ENCODE measurements at places on chromosomes 12 and 14. TPM values are rescaled to one million over a fixed set of nuclear protein-coding genes. Genes with fewer than 3 reads are reported as not detected.

Gene TDRD9
- polyA plus RNA-seq: 28.6 TPM

Gene SLC10A1
- not detected for polyA plus RNA-seq

Gene MYF5
- not detected for polyA plus RNA-seq

Gene ADAMTS20
- not detected for polyA plus RNA-seq

Gene HCAR2
- 0.05 TPM for polyA plus RNA-seq

DNA sequence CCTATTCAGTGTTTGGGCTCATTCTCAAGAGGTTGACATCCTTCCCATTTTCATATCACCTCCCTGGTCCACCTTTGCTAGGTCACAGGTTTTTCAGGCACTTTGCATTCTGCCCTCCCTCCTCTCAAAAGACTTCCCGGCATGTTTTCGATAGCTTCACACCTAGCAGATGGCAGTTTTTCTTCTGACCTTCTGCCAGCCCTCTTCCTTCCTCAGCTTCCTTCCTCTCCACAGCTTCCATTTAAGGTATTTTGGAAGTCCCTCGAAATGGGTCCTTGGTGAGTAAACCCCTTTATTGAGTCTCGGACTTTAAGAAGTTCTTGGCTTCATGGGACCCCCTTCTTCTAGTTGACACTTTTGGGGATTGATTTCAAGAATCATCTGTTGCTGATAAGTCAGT lies 358.0 kb downstream of the RGS6 start:
- DNase-seq: no peak
- H3K4me1 ChIP-seq: no peaks in the 10 kb centered on the region
- H3K27ac ChIP-seq: no peak overlapping the region
- no peak overlapping the region for H3K4me3 ChIP-seq
- H3K27me3 ChIP-seq: no peaks in the 10 kb centered on the region

DNA sequence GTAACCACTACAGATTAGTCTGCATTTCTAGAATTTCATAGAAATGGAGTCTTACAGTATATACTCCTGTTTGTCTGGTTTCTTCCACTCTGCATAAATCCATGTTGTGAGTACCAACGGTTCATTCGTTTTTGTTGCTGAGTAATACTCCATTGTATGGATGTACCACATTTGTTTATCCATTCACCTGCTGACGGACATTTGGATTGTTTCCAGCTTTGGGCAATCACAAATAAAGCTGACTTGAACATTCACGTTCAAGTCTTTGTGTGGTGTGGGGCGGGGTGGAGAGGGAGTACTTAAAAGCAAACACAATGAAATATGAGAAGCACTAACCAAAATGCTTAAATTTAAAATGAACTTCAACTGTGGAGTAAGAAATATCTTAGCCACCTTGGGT lies 7.1 kb downstream of the HECTD4 start:
- H3K4me3 ChIP-seq: no peak overlapping the region
- H3K4me1 ChIP-seq: no peaks in the 10 kb centered on the region
- no peak overlapping the region for H3K27ac ChIP-seq
- H3K27me3 ChIP-seq: no peaks in the 10 kb centered on the region
- H3K36me3 ChIP-seq: no peaks in the 10 kb centered on the region

- DNase-seq: peak; percentile 3
- H3K27ac ChIP-seq: no peak overlapping the region
- no peaks in the 10 kb centered on the region for H3K27me3 ChIP-seq
These were observed 380.1 kb downstream of the ALG10 start for GRCh38 chr12:34402228-34402898.

DNA sequence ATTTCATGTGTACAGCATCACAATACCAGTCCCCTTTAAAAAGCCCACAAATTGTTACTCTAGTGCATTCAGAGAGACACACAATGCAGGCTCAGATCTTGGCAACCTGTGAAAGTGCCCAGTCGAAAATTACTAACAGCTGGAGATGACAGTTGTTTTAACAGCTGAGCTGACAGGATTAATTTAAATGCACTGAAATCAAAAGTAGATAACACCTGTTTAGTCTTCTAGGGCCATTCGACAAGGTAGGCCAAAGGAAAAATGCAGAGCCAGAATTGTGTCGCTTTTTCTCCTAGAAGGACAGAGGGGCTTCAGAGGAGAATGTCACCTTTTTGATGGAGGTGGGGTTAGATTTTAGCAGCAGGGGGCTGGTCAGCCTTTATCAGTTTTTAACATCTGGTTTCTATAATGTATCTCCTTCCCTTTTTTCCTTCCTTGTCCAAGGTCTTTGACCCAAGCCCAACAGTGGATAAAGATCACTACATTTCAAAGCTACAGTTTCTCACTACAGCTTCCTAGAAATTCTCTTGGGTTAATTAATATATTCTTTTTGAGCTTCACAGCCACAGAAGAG lies 139.1 kb downstream of the SOX5 start:
- DNase-seq: no peak
- no peak overlapping the region for H3K27ac ChIP-seq
- no peaks in the 10 kb centered on the region for H3K27me3 ChIP-seq
- H3K4me3 ChIP-seq: no peak overlapping the region
- no peaks in the 10 kb centered on the region for H3K4me1 ChIP-seq

- H3K27ac ChIP-seq: no peak overlapping the region
- no peak overlapping the region for H3K4me3 ChIP-seq
- H3K36me3 ChIP-seq: no peaks in the 10 kb centered on the region
These were observed 1327.5 kb upstream of the FLRT2 start for GRCh38 chr14:84202486-84202885.

DNA sequence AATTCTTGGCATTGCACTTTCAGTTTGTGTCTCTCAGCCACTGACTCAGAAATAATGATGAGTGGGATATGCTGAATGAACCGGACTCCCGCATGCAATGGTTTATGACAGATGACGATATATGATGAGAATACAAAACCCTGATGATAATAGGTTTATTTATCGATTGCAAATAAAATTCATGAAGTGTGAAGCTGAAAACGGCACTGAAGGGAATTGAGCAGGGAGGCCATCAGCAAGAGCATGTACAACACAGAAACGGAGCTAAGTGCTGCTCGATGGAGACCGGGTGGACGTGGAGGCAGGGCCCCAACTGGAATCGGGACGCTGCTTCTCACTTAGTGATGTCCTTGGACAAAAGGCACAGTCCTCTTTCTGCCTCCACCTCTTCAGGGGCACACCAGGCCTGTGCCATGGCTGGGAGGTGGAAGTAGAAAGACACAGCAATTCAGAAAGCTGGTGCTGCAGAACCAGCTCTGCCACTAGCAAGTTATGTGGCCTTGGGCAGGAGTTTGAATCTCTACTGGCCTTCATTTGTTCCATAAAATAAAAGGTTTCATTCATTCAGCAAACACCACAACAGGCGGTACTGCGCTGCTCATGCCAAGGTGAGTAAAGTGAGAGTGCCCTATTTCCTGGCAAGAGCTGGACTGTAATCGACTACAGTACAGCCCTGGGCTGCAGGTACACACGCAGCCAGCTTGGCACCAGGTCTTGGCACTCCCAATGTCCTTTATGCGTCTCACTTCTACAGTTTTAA lies 117.0 kb downstream of the EGLN3 start:
- no peak overlapping the region for H3K4me3 ChIP-seq
- no peaks in the 10 kb centered on the region for H3K4me1 ChIP-seq
- no peak for DNase-seq
- H3K36me3 ChIP-seq: no peaks in the 10 kb centered on the region
- H3K27me3 ChIP-seq: no peaks in the 10 kb centered on the region

DNA sequence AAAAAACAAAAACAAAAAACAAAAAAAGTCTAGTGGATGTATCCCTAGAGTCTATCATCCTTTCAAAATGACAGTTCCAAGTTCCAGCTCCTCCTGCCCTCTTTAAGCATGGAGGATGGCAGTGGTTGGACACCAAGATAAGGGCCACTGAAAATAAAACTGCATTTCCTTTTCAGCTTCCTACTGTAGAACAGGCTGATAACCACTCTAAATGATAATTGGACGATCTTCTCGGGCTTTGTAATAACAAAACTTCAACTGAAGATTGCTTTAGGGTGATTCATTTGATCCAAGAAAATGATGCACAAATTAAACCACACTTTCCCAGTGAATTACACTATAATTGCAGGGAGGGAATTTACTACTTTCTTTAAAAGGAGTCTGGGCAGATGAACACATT lies 42.2 kb upstream of the CRACR2A start:
- no peak overlapping the region for H3K27ac ChIP-seq
- no peaks in the 10 kb centered on the region for H3K36me3 ChIP-seq
- peaks cover 18% of the 10 kb centered on the region for H3K4me1 ChIP-seq

GRCh38 chr12:26512213-26512612 lies 316.8 kb downstream of the SSPN start:
- H3K4me3 ChIP-seq: no peak overlapping the region
- no peaks in the 10 kb centered on the region for H3K36me3 ChIP-seq
- no peak for DNase-seq

DNA sequence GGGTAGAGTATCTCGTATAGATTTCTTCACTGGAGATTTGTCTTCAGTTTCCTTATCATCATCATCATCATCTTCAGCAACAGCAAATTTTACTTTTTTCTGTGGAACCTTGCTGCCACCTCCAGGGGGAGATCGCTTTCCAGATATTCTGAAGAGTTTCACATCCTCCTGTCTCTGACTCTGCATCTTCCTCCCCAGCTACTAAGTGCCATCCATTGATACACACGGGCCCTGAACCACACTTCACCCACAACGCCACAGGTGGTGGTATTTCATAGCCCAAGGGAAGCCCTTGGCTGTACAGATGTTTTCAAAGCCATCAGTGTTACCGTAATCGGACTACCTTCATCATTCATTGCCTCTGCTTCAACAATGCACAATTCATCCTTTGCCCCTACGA lies 82.2 kb downstream of the PPP2R5C start:
- H3K4me1 ChIP-seq: peaks cover 3% of the 10 kb centered on the region
- H3K36me3 ChIP-seq: no peaks in the 10 kb centered on the region
- H3K27ac ChIP-seq: no peak overlapping the region
- no peak for DNase-seq
- H3K4me3 ChIP-seq: no peak overlapping the region

GRCh38 chr14:35991356-35991755 lies 165.2 kb downstream of the BRMS1L start:
- no peaks in the 10 kb centered on the region for H3K4me1 ChIP-seq
- no peaks in the 10 kb centered on the region for H3K36me3 ChIP-seq
- H3K27me3 ChIP-seq: no peaks in the 10 kb centered on the region
- no peak overlapping the region for H3K27ac ChIP-seq

DNA sequence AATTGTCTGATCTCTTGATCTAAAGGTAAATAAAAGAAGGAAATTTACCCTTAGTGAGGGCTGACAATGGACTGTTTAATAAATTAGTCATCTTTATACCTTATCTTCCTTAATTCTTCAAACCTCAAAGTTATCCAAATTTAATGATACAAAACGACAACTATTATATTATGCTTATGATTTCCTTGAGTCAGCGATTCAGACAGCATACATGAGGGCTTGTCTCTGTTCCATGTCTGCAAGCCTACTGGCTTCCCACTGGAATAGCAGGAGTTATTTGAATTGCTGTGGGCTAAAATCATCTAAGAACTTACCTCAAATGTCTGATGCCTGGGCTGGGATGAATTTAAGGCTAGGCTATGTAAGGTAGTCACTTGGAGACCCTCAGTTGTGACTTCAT lies 197.2 kb upstream of the MDGA2 start:
- H3K4me1 ChIP-seq: no peaks in the 10 kb centered on the region
- no peaks in the 10 kb centered on the region for H3K27me3 ChIP-seq
- no peak for DNase-seq
- no peaks in the 10 kb centered on the region for H3K36me3 ChIP-seq
- no peak overlapping the region for H3K27ac ChIP-seq

DNA sequence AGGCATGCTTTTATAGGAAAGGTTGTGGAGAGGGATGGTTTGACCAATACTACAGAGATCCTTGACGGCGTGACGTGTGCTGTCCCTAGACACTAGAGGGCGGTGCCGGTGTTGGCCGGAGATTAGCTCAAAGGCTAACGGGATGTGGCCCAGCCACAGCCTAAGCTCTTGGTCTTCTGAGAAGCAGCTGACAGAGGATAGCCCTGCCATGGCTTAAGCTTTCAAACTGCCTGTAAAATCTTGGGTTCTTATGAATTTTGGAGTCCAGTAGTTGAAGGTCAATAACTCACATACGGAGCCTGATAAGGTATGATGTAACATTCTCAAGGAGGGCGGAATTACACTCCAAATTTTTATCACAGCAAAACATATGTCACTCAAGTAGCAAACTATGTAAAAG lies 515.7 kb upstream of the ATXN7L3B start:
- no peak overlapping the region for H3K4me3 ChIP-seq
- H3K27ac ChIP-seq: no peak overlapping the region
- no peaks in the 10 kb centered on the region for H3K27me3 ChIP-seq
- DNase-seq: peak; percentile 75
- H3K36me3 ChIP-seq: no peaks in the 10 kb centered on the region

DNA sequence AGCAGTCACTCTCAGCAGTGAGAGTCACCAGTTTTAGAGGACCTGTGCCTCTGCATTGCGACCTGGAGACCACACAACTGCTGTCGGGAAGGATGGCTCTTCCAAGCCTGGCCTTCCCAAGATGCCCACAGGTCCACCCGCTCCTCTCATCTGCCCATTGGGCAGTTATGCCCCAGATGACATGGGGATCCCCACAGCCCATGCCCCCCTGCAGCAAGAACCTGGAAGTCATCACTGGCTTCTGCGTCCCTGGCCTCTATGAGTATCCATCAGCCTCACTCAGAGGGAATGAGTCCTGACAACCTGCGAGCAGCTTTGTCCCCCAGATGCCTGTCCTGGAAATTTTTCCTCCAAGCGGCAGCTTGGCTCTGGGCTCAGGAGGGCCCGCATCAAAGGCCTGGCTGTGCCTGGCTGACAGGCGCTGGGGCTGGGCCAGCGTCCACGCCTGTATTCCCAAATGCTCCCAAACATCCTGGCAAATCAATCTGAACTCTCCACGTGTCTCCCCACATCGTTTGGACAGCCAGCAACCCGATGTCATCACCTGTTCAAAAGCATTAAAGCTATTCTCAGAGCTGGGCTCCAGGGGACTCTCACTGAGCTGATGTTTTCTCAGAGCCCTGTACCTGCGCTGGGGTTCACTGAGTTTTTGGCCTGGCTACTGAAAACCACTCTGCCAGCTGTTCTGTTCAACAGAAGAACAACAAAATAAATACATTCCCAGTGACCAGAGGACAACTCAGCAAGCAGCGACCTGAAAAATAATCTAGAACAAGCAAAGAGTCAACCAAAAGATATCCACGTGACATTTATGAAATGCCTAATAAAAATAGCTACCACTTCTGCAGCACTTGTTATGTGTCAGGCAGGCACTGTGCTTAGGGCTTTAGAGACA lies 57.8 kb downstream of the CLMN start:
- H3K27me3 ChIP-seq: no peaks in the 10 kb centered on the region
- DNase-seq: no peak
- H3K4me3 ChIP-seq: no peak overlapping the region
- no peaks in the 10 kb centered on the region for H3K36me3 ChIP-seq

GRCh38 chr14:73785336-73785833 lies 66.2 kb upstream of the PTGR2 start:
- H3K4me3 ChIP-seq: peak overlapping the region; percentile 70
- H3K27ac ChIP-seq: peak overlapping the region; percentile 91
- no peaks in the 10 kb centered on the region for H3K27me3 ChIP-seq
- no peak for DNase-seq
- H3K4me1 ChIP-seq: peaks cover 32% of the 10 kb centered on the region
- H3K36me3 ChIP-seq: no peaks in the 10 kb centered on the region

DNA sequence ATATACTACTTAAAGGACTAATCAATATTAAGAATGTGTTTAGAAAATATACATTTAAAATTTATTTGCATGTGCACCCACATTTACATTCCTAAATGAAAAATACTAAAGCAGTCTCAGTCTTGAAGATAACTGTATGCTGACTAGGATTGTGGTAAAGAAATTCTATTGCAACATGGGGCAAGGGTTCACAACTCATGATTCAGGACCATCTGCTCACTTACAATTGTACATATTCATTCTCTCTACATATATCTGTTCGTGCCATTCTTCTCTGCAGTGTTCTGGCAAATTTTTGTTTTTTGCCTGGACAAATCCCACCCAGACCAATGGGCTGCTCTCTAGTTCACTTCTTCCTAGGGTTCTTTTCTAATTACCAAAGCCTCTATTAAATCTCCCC lies 417.2 kb upstream of the NOVA1 start:
- no peaks in the 10 kb centered on the region for H3K27me3 ChIP-seq
- H3K4me1 ChIP-seq: no peaks in the 10 kb centered on the region
- DNase-seq: no peak
